ENCODE measurements at places on chromosomes 13 and 19.

DNA sequence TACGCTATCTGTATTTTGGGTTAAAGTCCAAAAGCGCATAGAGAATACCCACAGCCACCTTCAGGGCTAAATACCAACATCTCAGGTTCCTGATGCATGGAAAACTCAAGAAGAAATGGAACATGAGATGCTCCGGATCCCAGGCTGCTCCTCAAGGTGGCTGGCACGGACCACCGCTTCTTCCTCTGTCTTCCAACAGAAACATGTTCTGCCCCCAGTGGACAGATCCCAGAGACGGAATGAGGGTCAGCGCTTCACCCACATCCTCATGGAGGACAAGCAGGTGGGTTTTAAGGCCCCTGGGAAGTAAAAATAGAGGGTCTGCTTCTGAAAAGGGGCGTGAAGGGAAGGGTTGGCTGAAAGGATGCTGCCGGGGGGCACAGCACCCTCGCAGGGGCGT lies 17.3 kb downstream of the COL4A1 start:
- no peak for DNase-seq

GRCh38 chr19:41784312-41784711 lies 12.1 kb upstream of the CEACAM3 start:
- no peak for DNase-seq

GRCh38 chr13:22040810-22041364 lies 370.0 kb downstream of the FGF9 start:
- no peak for DNase-seq

- no peak for DNase-seq
These were observed 187.9 kb downstream of the USP12 start for GRCh38 chr13:26983543-26984320.

DNA sequence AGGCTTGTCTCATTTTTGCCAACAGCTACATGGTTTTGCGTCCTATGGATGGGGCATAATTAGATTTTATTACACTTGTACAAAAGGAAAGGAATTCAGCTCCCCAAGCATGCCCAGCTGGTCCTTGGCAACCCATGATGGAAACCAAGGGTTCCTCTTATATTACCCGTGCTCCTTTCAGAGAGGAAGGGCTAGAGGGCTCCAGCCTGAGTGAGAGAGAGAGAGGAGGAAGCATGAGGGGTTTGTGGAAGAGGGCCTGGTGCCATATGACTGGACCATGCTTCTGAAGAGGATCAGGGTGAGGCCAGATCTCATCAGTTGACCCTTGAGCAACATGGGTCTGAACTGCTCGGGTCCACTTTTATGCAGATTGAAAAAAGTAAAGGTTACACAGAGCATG lies 3.5 kb upstream of the RPS9 start:
- DNase-seq: no peak

DNA sequence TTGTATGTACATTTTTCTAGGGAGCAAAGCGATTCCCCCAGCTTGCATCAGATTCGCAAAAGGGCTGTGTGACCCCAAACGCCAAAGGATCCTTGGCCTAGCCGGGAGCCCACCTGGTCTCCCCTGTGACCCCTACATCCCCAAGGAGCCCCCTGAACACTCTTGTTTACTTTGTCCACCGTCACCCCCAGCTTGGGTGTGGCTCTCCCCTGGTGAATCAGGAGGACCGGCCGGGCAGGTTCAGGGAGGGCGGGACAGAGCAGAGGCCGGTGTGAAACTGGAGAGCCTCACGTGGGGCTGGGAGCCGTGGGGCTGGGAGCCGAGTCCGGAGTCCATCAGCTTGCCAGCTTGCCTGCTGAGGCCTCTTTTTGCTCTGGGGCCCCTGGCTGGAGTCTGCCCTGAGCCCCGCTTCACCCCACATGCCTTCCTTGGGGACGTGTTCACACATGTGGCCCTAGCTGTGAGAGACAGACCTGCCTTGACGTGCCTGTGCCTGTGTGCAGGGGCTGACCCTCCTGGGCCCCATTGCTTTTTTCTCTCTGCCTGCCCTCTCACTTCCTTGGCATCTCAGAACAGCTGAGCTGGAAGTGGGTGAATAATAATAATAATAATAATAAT lies 2.0 kb downstream of the ITPKC start:
- no peak for DNase-seq

DNA sequence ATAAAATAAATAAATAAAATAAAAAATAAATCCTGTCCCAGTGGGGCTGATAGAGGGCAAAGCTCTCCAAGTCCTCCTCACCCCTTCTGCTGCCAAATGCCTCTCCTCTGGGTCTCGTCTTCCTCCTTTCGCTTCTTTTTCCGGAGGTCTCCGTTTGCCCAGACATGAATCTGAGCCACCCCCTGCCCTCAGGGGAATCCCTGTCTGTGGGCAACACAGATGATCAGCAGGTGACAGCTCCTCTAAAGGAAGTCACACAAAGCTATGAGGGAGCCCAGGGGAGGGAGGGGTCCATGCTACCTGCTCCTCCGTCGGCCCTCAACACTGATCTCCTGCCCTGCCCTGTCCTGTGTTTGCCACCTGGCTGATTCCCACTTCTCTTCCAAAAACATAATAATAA lies 479 bp downstream of the TMEM150B start:
- DNase-seq: no peak

GRCh38 chr13:23899555-23899954 lies 2.3 kb upstream of the C1QTNF9B start:
- DNase-seq: peak; percentile 58

DNA sequence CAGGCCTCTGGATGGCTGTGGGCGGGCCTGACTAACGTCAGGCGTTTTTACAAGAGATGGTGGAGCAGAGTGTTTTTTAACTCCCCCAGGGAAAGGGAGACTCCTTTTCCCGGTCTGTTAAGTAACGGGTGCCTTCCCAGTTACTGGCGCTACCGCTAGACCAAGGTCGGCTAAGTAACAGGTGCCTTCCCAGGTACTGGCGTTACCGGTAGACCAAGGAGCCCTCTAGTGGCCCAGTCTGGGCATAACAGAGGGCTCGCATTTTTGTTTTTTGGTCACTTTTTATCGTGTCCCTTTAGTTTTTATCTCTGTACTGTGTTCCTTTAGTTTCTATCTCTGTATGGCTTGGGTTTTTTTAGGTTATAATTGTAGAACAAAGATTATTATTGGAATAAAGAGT lies 10.0 kb downstream of the ZNF383 start:
- peak; percentile 50 for DNase-seq

DNA sequence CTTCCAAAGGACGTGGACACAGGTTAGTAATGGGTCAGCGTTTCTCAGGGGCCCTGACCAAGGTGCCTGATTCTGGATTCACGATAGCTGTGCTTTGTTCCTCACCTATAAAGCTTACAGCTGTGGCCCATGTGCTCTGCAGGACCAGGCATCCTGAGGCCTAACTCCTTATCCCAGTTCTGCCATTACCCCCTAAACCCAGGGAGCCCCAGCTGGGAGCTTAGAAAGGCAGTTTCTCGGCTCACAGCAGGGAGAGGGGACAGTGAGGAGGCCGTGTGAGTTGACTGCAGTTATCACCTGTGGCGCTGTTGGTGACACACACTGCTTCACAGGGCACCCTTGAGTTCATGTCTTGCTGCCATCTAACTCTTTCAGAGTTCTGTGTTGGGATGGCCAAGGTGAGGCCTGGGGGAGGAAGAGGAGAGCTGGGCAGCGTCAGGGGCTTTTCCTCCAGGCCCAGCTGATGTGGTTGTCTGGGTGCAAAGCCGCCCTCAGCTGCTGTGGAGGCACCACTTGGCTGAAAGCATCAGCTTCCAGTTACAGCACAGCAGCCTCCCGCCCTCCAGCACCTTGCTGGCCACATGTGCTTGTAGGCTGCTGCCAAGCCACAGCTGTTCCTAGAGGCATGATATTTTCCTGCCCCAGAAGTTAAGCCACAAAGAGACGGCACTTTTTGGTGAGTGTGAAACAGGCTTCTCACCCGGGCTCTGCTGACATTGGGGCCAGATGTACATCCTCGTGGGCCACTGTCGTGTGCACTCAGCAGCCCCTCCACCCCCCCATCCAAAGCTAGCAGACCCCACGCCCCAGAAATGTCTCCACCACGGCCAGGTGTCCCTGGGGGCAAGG lies 99.6 kb upstream of the MCF2L start:
- no peak for DNase-seq

- no peak for DNase-seq
These were observed 227 bp downstream of the OVOL3 start for GRCh38 chr19:36111200-36111539.

DNA sequence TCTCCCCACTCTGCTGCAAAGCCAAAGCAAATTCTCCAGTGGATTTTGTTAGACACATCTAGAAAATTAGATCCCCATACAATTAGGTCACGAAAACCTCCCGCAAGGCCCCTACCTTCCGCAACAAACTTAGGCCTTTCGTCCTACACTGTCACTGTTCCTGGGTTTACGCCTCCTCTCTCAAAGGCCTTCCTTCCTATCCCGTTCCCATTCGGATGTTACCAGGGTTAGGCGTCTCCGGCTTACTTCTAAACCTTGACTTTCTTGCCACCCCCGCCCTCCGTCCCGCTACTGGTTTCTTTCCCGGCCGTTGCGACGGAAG lies 754 bp downstream of the RNF6 start:
- DNase-seq: no peak

DNA sequence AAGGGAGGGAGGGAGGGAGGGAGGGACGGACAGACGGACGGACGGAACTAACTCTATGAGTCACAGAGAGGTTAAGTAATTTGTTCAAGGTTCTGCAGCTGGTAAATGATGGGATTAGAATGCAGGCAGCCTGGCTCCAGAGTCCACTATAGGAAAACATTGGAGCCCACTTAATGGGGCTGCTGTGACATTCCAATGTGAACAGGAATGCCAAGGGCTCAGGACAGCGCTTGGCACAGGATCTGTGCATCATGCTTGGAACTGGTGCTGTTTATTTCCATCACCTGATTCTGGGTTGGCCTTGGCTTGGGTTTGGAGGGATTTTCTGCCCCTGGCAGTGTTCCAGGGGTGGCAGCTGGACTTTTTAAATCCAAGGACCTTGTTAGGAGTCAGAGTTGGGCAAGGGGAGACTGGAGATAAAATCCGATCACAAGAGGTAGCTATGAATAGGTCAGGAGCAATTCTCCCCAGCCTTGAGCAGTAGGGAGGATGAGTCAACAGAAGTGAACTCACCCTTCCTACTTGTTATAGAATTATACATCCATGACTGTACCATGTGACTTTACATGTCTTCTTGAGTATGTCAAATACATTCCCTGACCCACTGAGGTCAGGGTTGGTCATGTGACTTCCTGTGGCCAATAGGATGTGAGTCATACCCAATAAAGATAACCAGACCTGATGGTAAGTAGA lies 7.8 kb upstream of the HIF3A start:
- no peak for DNase-seq

DNA sequence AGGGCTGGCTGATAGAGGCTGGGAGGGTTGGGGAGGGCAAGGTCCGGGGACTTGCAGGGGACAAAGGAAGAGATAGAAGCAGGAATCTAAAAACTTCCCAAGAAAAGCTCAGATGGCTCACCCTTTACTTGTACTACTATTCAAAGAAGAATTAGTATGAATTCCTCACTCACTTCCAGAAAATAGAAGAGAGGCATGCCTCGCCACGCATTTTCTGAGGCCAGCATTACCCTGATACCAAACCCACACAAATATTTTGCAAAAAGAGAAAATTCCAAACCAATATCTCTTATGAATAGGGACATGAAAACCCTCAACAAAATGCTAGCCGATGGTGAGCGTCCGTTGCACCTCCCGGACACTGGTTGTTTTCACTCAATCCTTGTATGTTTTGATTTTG lies 54.0 kb downstream of the ING1 start:
- DNase-seq: no peak

- no peak for DNase-seq
These were observed 62.4 kb downstream of the AKAP11 start for GRCh38 chr13:42334329-42334706.

DNA sequence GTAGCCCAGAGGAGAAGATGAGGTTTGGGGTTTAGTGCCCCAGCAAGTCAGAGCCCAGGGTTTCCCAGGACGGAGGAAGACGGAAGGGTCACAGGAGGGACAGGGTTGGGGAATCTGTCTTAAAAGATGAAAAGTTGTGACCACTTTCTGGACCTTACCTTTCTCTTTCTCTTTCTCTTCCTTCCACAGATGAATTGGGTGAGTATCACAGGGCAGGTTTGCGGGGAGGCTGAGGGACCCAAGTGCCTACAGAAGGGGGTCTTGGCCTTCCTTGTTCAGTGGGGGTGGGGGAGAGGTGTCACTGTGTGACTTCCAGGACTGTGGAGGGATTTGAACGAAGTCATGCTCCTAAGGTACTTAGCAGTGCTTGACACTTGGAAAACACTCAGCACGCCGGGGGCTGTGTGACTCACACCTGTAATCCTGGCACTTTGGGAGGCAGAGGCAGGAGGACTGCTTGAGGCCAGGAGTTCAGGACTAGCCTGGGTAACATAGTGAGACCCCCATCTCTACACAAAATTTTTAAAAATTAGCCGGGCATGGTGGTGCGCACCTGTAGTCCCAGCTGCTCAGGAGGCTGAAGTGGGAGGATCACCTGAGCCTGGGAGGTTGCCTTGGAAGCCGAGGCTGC lies 8.5 kb downstream of the RELB start:
- DNase-seq: no peak

DNA sequence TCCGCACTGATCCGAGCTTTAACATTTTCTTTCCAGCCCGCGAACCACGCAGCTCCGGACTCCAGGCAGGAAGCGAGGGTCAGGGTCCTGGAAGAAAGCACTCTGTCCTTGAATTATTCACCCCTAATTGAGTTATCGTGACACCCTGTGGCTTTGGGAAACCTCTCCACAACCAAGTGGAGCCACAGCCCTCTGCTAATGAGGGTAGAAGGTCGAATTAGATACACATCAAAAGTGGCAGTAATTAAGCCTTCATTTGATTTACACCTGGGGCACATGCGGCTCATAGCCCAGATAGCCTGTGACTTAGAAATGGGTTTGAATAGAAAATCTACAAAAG lies 15.9 kb upstream of the RNF17 start:
- DNase-seq: no peak

DNA sequence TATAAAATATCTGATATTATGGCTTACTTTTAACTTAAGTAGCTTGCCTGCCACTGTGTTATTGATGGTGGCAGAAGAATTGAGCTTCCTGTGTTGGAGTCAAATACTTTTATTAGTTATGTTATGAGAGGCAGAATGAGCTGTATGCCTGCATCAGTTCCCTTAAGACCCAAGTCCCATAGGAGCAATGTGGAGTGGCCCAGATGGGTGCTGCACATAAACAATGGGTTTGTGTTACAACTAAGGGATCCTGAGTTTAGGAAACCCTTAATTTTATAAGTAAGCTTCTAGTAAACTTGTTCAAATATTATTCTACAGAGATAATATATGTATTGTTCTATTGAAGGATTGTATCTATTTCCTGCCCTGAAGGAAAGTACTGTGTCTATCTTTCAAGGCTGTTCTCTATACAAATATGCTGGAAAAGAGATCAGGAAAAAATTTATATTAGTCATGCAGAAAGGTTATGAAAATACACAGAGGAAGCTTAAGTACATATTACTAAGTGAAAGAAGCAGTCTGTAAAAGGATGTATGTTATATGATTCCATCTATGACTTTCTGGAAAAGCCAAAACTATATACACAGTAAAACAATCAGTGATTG lies 2018.0 kb upstream of the PCDH20 start:
- no peak for DNase-seq

All from CD4-positive, alpha-beta T cell treated with Interleukin-10 for 1 hour (primary cell).